Activated CD4-positive, alpha-beta T cell treated with anti-CD3 and anti-CD28 coated beads, Interleukin-2, amount 50 U/mL, for 4 hours (primary cell): ENCODE measurements at places on chromosomes 7 and 10.

DNA sequence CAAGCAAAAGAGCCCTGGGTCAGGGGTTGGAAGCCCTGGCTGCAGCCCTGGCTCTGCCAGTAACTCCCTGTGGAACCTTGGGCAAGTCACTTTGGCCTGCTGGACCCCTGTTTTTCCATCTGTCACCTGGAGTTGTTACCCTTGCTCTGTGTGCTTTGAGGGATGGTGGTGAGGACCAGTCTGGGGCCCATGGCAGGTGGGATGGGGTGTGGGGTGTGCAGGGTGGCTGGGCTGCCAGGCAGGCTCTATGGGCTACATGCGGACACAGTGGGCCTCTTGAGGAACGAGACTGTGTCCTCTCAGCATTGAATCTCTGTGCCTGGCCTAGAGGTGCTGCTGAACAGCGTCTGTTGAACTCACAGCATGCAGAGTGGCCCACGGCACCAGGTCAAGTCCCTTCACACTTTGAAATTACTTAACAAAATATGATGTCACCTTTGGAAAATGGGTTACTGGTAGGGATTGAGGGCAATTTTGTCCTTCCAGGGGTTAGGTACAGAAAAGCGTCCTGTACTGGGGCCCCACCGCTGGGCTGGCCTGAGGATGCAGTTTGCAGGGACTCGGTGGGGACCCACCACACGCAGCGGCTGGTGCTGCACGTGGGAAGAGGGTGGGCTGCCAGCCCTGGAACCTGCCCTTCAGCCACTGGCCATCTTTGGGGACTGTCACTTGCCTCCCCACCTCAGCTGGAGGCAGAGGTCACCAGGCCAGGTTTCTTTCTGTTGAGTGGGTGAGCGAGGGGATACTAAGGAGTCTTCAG is 45.3 kb downstream of the PRF1 start:
- no peak for DNase-seq

DNA sequence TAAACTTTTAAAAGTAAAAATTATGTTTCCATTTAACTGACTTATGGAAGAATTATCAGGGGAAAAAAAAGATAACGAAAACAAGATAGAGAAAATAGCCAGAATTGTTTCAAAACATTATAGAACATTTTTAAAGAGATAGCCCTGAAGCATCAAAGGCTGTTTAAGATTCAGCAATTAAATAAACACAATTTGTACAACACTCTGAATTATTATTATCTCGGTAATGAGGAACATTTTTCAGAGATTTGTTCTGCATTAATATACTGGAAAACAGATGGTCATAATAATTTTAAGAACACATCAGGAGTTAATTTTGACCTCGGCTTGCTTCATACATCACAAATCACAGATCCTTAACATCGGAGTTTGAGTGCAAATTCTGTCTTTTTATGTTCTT is 643.8 kb downstream of the SORCS1 start:
- DNase-seq: no peak

DNA sequence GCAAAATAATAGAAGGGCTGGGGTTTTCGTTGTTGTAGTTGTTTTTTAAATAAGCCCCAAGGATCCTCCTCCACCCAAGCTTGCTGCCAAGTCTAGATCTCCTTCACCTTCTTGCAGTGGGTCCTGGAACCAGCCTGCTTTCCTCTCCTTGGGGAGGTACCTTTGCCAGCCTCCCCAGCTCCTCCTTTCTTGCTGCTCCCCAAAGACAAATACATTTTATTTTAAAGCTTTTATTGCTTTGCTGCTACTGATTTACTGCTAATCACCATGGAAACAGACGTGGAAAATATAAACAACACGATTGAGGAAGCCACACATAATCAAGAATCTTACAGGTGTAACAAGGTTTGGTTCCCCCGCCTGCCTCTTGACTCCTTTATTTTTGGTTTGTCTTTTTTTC is 17.4 kb upstream of the SLF2 start:
- no peak for DNase-seq

DNA sequence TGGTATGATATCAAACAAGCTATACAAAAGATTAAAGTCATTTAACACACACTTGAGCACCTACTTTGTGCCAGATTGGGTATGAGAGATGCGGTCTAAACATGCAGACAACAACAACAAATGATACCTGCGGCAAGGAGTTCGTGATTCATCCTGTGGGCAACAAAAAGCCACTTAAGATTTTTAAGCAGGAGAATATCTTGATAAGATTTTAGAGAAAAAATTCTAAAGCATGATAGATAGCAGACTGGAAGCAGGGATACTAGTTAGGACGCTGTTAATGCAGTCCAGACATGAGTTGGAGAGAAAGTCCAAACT is 1.6 kb upstream of the KBTBD2 start:
- no peak for DNase-seq

- no peak for DNase-seq
Measured at GRCh38 chr10:22372917-22373316, 27.6 kb downstream of the SPAG6 start.

DNA sequence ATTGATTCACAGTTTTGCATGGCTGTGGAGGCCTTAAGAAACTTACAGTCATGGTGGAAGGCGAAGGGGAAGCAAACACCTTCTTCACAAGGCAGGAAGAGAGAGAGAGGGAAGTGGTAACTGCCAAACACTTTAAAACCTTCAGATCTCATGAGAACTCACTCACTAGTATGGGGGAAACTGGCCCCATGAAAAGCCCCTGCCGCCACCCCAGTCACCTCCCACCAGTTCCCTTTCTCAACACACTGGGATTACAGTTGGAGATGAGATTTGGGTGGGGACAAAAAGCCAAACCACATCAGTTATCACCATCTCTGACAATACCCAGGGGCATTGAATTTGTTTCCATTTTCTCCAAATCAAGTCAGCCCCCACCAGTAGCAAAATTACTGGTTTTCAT is 740.4 kb downstream of the GATA3 start:
- DNase-seq: no peak
